ENCODE measurements at places on chromosomes 2 and 18.
A peak's percentile ranks its signal among the peaks of the same experiment; 100 is the strongest.

DNA sequence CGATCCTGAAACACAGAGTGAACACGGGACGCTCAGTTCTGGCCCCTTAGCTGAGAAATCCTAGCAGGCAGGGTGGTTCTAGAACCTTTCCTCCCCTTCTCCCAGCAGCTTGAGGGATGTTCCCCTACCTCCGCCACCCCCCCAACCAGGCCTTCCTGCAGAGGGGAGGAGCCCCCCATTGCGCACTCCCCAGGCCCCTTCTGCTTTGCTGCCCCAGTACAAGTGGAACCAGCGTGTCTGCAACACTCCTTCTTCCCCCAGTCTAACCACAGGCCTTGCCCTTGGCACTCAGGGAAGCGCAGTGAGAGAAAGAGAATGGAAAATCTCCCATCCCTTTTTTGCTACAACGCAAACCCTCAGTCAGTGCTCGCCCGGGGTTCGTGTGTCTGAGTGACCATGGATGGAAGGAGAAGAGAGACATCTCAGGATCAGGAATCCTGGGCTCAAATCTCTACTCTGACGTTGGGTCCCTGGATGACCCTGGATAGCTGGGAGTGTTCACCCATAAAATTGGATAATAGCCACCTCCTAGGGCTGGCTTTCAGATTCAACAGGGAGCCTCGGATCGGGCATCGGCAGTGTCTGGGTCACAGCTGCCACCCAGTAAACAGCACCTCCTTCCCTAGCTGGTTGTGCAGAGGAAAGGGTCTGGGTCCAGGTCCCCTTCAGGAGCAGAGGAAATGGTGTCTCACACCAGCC, 3.7 kb downstream of the NPPC start:
- DNase-seq: no peak

- DNase-seq: peak; percentile 61
Measured at GRCh38 chr2:68715353-68716041, 19.1 kb upstream of the ARHGAP25 start.

GRCh38 chr2:8659092-8659734, 22.6 kb upstream of the ID2 start:
- no peak for DNase-seq

DNA sequence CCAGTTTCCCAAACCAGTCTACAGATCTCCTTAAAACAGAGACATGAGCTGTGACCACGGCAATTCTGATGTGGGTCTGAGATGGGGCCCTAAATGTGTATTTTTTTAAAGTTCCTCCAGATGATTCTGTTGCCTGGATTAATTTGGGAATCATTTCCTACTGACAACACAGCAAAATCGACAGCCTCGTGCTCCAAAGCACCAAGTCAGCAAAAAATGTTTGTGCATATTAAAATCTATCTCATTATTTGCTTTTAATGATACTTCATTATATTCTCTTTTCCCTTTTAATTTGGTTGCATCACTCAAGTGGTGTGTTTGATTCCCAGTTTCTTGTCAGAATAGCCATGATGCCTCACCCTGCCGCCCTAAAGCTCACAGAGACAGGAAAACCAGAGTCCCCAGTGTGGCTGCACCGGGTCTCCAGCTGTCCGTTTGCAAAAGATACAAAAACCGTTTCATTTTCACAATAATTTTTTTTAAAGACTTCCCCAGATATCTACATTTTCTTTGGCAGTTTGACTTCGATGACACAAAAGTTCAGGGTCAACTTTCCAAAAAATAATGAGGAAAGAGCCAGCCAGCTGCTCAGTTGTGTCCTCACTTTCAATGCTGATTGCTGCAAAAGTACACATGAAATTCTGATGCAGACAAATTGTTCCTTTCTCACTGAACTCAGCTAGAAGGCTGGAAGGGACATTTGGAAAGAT, 443.2 kb upstream of the ID2 start:
- DNase-seq: no peak

- no peak for DNase-seq
Measured at GRCh38 chr2:52794581-52794980, 973.0 kb upstream of the CHAC2 start.

DNA sequence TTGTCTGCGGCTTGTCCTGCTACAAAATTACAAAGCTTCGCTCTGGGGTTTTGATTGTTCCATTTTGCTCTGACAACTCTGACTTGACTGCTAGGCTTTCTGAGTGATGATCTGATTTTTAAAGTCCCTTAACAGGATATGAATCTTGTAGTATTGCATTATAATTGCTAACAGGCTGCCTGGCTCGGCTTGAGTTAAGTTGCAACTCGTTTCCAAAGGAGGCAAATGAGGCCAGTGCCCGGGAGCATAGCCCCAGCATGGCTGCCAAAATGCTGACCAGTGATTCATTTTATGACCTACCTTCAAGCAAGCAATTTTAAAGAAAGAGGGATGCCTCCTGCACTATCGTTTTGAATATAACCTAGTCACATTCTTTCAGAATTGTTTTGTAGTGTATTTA, 135.4 kb downstream of the COL6A3 start:
- no peak for DNase-seq

DNA sequence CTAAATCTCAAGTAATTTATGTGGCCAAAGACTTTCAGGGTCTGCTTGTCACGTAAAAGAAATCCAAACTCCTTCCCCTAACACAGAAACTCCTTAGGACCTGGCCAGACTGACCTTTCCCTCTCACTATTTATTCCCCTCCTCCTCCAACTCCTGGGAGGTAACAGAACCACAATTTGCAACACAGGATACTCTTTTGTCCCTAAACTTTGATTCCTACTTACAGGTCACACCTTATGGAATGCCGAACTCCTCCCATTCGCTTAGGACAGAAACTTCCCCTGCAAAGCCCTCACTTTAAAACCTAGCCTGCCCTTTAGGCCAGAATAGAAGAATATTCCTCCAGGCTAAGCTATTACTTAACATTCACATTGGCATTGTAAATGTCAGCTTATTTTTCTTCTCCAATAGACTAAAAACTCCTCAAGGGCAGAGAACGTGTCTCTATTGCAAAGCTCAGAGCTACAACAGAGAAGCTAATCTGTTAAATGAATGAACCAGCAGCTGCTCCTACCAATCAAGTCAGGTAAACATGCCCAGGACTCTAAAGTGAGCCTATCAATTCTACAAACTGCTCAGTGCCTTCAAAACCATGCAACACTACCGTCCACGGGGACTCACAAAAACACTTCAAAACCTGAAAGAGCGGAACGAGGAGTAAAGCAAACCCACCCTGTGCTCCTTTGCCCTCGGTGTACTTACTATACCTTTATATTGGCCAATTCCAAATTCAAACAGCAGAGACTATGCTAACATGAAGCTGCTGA, 6.1 kb downstream of the INO80D start:
- no peak for DNase-seq

- no peak for DNase-seq
Measured at GRCh38 chr2:30897539-30897938, 90.3 kb upstream of the CAPN13 start.

- no peak for DNase-seq
Measured at GRCh38 chr2:19839438-19839837, 62.3 kb downstream of the TTC32 start.
